Activated CD4-positive, CD25-positive, alpha-beta regulatory T cell (primary cell): ENCODE measurements at places on chromosomes 5 and 9.

DNA sequence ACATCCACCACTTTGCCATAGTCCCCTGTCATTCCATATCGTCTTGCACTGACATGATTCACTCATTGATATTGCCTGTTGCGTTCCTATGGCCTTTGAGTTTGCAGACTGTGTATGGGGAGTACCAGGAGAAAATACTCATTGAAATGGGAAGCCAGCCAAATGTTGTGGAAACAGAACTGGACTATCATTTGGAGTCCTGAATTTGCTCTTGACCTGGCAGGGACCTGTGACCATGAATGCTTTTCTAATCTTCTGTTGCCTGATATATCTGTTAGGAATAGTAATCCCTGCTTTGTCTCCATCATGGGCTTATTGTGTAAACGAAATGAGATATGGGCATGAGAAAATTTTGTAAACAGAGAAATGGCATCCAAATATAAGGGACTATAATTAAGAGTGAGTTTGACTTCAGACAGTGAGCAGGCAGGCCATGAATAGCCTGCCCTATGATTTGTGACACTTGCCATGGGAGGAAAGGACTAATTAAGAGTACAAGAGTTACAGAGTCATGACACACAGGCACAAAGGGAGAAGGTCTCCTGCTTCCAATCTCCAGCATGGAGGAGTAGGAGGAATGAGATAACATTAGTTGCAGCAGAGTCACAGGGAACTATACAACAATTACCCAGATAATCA lies 572.9 kb upstream of the SGCD start:
- no peak for DNase-seq

GRCh38 chr9:35928591-35929452 lies 19.5 kb downstream of the SPAAR start:
- DNase-seq, result no peak

DNA sequence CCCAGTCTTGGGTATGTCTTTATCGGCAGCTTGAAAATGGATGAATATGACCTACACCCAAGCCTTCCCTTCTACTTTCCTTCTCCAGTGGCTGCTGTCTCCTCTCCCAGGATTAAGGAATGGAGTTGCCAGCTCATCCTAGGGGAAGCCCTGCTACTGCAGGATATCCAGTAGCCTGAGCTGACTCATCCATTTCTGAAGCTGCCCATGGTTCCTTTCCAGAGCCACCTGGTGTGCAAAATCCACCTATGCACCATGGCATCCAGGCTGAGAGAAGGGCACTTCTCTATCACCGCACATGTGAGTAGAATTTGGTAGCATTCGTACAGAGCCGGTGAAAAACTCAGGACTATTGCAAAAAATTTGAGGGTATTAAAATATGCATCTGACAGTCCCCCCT lies 290.8 kb downstream of the YTHDC2 start:
- no peak for DNase-seq

DNA sequence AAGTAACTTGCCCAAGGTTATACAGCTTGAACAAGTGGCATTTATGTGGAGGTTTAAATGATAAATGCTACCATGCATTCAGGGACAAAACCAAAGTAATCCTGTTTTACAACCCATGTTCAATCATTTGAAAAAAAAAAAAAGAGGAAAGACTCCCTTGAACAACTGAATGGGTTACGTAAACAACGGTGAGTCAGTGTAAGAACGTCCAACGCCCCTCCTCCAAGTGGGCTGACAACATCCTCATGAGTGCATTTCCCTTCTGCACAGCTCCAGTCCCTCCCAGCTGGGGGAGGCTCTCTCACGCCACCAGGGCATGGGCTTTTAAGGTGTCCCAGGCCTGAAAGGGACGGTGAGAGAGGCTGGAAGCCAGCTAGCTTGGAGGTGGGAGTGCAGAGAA lies 90.0 kb downstream of the PRRT1B start:
- DNase-seq, result peak; percentile 30

DNA sequence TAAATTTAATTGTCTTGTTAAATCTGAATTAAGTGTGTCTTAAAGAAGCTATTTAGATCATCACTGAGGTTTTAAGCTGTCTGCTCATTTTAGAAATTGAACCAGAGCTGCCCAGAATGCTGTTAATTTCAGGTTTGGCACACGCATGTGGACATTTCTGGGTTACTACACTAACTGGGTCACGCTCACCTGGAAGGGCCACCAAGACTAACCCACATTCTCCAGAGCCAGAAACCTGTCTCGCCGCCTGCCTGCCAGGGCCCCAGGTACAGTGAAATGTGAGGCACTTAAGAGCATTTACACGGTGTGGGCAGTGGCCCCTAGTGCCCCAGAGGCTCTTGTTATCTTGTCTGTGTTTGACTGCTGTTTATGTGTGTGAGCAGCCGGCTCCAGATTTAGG lies 46.6 kb downstream of the ATP10B start:
- DNase-seq, result no peak

DNA sequence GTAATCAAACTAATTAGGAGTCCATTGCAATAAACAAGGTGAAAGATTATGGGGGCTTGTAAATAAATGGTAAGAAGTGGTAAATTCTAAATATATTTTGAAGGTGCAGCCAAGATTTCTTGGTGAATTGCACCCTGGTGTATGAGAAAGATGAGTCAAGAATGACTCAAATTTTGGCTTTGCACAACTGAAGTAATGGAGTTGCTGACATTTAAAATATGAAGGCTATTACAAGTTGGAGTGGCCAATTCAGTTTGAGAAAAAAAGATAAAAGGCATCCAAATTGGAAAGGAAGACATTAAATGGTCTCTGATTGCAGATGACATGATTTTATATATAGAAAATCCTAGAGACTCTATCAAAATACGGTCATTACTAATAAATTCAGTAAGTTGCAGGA lies 2330.6 kb downstream of the MAT2B start:
- no peak for DNase-seq

DNA sequence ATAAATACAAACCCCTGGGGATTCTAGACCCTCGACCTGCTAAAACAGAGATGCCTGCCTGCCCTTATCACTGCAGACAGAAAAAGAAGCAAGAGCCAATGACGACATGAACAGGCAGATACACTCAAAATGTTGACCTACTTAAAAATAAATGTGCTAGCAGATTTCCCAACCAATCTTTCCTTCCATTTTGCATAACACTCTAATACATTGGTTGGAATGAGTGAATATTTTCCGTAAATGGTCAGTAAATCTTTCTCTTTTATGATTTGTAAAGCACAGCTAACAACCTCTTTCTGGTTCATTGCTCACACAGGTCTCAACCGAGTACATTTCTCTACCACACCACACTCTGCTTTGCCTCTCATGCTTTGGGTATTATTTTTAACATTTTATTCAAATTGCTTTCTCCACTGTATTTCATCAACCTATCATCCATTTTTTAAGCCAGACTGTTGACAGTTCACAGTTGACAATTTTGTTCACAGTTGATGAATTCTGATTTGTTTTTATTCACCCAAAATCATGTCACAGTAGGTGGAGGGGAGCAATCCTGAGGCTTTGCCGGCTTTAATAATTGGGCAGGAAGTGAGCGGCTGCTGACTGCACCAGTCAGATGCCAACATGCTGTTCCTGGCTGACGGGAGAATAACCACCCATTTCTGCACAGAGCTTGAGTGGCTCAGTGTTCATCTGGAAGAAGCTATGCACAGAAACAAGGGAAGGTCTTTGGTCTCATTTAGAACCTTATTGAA lies 426.6 kb downstream of the SPOCK1 start:
- no peak for DNase-seq

GRCh38 chr9:133693703-133694529 lies 44.2 kb downstream of the SARDH start:
- no peak for DNase-seq

DNA sequence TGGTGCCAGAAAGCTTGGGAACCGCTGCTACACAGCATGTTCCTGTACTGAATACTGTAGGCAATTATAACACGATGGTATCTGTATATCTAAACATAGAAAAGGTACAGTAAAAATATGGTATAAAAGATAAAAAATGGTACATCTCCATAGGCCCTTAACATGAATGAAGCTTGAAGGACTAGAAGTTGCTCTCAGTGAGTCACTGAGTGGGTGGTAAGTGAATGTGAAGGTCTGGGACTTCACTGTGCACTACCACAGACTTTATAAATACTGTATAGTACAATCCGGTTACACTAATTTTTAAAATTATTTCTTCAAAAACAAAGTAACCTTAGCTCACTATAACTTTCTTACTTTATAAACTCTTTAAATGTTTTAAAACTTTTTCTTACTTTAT lies 819.9 kb upstream of the GRAMD2B start:
- no peak for DNase-seq

DNA sequence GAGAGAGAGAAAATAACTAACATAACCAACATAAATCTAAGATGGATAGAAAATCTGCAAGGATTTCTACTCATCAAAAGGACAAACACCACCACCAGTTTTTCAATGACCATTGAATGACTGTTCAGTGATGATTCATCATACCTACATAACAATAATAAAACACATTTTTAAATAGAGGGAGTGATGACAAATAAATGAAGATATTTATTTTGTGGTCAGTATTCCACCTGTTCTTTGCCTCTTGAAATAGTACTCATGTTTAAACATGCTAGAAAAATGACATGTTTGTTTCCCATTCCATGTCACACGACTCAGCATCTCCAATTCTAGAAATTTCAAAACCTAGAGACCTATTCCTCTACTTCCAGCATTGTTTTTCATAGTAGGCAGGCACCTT lies 34.6 kb upstream of the ADAMTS16 start:
- no peak for DNase-seq

DNA sequence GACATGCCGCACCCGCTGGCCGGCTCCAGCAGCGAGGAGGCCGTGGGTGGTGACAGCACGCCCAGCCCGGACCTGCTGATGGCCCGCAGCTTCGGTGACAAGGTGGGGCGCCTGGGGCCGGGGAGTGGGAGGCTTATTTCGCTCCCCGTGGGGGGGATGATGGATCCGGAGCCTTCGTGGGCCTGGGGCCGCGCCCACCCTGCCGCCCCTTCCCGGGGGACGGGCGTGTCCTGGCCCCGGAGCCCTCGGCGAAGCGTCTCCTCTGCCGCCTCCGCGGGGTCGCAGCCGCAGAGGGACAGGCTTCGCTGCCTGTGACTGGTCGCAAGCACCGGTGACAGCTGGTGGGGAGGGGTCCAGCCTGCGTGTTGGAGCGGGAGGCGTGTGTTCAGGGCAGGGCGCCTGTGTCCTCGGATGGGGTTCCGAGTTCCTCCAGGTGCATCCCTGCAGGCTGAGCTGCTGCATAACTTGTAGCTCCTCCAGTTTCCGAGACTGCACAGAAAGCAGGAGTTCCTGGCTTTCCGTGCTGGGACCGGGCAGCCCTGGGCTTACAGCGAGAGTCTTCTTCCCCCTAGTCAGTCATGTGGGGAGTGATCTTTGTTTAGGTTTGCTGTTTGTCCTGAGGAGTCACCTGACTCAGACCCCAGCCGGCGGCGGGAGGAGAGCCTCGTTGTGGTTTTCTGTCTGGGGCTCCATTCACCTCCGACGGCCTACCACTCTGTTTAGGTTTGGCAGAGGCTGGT lies 666 bp downstream of the SNX30 start:
- DNase-seq, result no peak

DNA sequence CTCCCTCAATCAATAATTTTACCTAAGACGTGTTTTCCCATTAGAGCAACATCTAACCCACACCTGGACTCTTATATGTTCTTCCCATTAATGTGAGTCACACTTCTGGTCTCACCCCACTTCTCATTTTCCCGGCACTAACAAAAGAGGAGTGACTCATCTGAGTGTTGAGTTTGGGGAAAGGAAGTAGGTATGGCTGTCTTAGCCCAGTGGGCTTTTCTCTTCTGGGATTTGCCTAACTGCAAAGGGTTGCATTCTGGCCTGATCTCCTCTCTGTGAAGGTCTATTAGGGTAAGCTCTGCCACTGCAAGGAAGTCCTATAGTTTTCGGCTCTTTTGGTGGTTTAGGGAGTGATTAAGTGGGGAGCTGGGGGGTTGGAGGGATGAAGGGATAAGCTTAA lies 195.6 kb downstream of the KIAA0825 start:
- DNase-seq, result no peak

DNA sequence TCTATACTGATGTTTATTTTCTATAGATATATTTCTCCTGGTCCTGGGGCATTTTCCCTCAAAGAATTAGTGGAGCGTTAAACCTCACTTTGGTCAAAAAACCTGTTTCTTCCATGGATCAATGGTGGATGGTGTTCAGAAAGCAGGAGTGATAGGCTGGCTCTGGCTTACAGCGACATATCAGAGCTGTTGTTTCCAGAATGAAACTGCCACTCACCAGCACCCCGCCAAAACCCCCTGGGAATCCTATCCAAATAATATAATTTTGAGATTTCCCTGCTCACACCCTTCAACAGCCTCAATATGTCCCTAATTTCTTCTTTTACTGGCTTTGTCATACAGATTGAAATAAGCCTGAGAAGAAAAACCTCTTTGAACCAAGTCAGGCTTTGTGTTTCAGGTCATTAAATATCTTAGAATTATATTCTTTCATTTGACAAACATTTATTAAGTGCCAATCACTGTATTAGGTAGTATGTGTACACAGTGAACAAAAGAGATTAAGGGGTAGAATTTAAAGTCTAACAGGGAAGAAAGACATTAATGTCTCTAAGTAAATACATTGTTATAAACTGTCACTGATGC lies 144.5 kb upstream of the GPR151 start:
- DNase-seq, result no peak

- DNase-seq, result no peak
These were observed 7.7 kb downstream of the RAPGEF6 start for GRCh38 chr5:131627207-131627865.

- no peak for DNase-seq
These were observed 176.5 kb upstream of the CTNND2 start for GRCh38 chr5:12080761-12081160.

GRCh38 chr5:102750151-102750834 lies 4.8 kb upstream of the PAM start:
- no peak for DNase-seq

DNA sequence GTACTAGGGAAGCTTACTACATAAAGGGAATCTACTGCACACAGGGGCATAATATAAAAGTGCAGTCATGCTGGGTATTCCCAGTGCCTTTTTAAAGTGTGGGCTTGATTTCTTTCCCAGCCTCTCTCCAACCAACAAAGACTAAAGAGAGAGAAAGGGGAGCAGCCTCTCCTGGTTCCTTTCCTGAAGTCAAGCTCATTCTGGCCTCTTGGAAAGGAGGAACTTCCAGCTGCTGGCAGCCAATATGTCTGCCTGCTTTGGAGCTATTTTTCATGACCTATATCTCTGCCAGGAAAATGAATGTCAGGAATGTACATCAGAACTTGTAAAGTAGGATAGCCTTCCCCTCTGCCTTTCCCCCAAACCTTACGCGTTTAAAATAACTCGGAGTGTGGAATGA lies 57.1 kb downstream of the RAB3C start:
- no peak for DNase-seq

GRCh38 chr9:112752334-112753125 lies 2.0 kb downstream of the SNX30 start:
- DNase-seq, result no peak

DNA sequence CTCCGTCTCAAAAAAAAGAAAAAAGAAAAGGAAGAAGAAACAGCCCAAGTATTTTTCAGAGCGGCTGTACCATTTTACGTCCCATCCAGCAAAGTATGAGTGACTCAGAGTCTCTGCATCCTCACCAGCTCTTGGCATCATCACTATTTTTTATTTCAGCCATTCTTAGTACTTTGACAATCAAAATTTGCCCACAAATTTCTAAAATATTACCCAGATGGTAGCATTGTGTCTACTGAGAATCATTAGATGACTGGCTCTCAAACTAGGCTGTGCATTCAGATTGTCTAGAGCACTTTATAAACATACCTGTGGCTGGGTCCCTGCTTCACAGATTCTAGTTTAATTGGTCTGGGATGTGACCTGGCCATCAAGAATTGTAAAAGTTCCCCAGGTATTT lies 21.6 kb upstream of the MELK start:
- DNase-seq, result no peak

GRCh38 chr9:78606001-78606379 lies 309.1 kb downstream of the PSAT1 start:
- DNase-seq, result no peak

- DNase-seq, result no peak
These were observed 103.5 kb upstream of the IQGAP2 start for GRCh38 chr5:76299592-76299991.
